RPMI8226 (cell line): ENCODE measurements at places on chromosomes 6 and 20.
A peak's percentile ranks its signal among the peaks of the same experiment; 100 is the strongest.

- no peak for DNase-seq
Observed at GRCh38 chr6:21402368-21402767, 191.2 kb upstream of the SOX4 start.

DNA sequence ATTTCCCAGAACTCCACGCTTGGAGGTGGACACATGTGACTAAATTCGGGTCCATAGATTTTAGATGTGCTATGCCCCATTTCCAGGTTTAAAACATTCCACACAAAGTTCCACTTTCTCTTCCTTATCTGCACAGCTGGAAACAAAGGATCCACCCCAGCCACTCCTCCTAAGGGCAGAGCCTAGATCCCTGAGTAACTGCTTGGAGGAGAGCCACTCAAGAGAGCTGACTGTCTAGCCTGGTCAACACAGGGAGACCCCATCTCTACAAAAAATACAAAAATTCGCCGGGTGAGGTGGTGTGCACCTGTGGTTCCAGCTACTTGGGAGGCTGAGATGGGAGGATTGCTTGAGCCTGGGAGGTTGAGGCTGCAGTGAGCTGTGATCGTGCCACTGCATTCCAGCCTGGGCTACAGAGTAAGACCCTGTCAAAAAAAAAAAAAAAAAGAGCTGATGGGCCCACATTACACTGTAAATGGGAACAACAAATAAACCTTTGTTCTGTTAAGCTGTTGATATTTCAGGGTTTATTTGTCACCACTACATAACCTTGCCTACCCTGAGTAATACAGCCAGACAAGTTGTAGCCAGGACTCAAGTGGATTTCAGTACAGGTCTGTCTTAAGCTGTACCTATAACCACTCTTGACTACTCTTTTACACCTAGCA is 25.8 kb upstream of the SNRPC start:
- no peak for DNase-seq

- no peak for DNase-seq
Observed at GRCh38 chr6:34043359-34043758, 102.5 kb downstream of the GRM4 start.

DNA sequence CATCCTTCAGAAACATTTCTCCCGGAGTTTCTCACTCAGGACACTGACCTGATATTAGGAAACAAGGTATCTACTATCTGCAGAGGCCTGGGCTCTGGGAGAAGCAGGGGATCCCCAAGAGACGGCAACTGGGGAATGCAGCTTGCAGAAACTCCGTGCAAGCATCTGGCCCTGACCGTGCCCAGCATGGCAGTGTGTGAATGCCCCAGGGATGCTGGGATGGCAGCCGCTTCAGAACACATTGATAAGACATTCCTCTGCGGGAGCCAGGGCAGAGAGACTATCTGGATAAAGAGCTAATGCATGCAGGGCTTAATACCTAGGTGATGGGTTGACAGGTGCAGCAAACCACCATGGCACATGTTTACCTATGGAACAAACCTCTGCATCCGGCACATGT is 55.4 kb downstream of the NFATC2 start:
- DNase-seq: no peak

DNA sequence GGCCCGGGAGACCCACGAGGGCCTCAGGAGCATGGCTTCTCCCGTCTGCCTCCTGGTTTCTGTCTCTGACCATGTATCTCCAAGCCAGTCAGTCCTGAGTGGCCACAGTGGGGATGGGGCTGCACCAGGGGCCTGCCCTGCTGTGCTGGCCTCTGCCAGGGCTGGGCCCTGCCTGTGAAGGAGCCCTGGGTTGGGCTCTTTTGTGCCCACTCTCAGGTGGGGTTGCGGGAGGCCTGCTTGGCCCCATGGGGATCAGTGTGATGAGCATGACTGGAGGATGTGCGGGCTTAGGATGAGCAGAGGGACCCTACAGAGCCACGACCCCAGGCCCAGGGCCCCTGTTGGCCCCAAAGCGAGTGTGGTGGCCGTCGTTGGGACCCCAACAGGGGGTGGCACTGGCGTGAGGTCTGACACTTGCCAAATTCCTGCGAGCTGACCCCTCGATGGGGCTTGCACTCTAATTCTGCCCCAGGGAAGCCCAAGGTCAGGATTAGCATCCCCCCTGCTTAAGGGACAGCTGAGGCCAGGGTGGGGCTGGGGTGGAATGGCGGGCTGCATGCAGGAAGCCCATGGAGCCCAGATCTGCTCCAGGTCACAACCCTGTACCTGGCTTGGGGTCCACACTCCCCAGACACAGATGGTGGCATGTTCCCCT is 90.0 kb upstream of the BHLHE23 start:
- DNase-seq: no peak

DNA sequence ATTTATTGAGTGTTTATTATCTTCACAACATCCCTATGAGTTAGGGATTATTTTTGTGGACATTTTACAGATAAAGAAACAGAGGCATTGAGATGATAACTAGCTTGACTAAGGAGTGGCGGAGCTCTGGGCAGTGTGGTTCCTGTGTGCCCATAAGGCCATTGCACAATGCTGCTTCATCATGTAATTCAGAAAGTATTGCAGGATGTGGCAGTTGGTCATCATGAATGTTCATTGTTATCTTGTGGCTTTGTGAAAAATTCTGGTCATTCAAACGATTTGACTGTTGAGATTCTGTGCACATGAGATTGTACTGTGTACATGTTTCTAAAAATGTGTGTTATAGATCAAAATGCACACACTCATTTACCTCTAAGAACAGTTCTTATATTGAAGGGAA is 150.8 kb downstream of the ESR1 start:
- DNase-seq: no peak

DNA sequence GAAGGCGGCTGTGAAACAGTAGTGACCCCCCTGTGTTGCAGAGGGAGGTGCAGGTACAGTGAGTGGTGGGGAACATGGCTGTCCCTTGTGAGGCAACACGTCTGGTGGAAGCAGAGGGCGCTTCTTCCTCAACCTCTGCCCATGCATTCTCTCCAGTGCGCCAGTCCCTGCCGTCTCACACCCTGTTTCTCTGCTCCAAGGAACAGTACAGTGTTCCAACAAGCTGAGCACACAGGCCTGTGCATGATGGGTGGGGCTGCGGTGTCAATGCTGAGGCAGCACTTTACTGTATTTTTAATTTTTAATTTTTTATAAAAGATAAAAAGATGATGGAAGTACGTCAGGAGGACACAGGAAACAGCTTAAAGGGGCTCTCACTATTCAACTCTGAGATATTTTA is 32.5 kb downstream of the CST2 start:
- no peak for DNase-seq

DNA sequence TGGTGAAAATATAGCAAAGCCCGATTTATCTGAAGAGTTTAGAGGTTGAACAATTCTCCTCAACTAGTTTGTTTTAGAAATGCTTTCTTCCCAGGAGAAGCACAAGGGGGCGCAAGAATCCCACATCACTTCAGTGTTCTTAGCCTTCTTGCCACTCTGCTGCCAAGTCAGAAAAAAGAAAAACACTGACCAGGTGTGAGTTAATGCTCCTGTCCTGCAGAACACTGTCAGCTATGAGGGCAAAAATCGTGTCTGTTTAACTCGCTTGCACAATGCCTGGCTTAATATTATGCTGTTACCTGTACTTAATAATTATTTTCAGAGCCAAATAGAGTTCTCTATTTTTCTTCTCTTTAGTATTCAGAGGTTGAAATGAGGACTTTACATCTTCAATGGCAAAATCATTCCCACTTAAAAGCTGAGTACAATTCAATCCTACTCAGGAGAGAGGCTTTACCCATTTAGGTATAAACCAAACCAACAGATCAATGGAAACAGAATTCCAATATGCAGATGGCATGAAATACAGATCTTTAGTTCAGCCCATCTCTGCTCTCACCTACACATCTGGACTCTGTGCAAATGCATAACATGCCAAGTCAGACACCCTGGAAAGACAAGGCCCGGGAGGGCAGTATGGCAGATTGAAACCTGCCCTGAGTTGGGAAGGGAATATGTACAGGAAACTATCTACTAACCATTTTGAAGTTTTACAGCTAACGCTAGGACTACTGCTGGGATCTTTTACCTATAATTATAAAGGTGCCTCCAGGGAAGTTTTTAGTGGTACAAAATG is 71.4 kb upstream of the TULP1 start:
- DNase-seq: peak; percentile 83

- no peak for DNase-seq
Observed at GRCh38 chr6:71544906-71545305, 256.3 kb downstream of the OGFRL1 start.

- DNase-seq: no peak
Observed at GRCh38 chr20:20410678-20411077, 42.8 kb downstream of the INSM1 start.

GRCh38 chr20:33900521-33901131 is 89.5 kb downstream of the CHMP4B start:
- DNase-seq: no peak

DNA sequence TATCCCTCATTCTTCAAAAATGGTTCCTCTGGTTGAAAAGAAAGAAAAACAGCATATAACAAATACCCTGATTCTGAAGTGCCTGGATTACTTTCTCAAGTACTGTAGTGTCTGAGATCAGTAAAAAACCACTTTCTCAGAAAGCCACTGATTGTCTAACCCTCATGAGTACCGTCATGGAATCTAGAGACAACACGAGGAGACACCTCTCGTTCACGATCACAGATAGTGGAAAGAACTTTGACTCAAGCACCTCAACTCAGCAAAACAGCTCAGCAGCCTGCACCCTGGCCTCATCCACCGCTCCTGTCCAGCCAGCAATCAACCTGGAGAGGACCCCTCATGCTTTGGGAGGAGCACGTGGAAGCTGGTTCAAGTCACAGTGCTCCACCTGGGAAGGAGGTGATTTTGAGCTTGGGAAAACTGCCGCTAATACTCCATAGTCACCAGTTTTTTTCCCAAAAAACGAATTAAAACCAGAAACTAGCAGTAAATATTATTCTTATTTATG is 1.0 kb downstream of the SCML4 start:
- no peak for DNase-seq

- DNase-seq: no peak
Observed at GRCh38 chr6:30740540-30740870, 2.0 kb downstream of the FLOT1 start.

GRCh38 chr6:20071998-20072397 is 140.3 kb downstream of the MBOAT1 start:
- DNase-seq: no peak

GRCh38 chr6:75602246-75603105 is 796 bp downstream of the SENP6 start:
- DNase-seq: peak; percentile 54

GRCh38 chr20:61724376-61724775 is 341.3 kb downstream of the TAF4 start:
- DNase-seq: peak; percentile 43

- DNase-seq: no peak
Observed at GRCh38 chr6:169501128-169501527, 200.7 kb downstream of the WDR27 start.

GRCh38 chr20:8774412-8774811 is 294.5 kb upstream of the PLCB4 start:
- no peak for DNase-seq

DNA sequence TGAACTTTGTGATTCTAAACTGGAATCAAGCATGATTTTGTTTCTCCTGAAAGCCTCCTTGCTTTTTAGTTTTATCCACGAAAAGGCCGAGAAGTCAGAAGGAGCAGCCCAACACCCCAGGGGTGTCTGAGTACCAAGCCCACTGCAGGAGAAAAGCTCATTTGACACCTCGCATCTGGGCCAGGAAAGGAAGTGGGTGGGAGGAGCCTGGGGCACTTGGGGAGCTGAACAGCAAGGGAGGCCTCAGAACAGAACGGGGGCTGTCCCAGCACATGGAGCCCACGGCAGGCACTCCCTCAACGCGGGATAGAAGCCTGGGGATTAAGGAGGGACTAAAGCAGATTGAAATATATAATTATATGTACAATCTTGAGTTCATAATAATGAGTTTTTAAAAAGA is 6.6 kb downstream of the KIF25 start:
- DNase-seq: no peak

- no peak for DNase-seq
Observed at GRCh38 chr6:144479991-144480390, 194.9 kb downstream of the UTRN start.

- DNase-seq: no peak
Observed at GRCh38 chr6:44626616-44627015, 239.1 kb downstream of the CDC5L start.

- DNase-seq: no peak
Observed at GRCh38 chr6:149114167-149114566, 203.3 kb upstream of the TAB2 start.

- no peak for DNase-seq
Observed at GRCh38 chr6:2884804-2885203, 18.3 kb downstream of the SERPINB9 start.

DNA sequence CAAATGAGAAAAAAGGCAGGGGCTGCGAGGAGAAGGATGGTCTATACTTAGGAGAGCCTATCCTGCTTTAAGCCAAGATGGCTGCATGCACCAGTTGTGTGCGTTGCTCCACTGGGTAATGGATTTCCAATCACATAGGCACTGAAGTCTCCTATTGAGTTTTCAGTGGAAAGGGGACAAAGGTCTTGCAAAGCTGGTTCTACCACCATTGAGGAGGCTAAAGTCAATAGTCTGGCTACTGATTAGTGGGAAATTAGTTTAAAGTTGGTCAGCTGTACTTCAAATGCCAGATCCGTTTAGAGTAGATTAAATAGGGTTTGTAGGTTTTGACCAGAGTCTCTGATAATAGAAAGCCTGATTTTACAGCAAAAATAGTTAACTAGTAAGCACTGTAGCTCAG is 104.9 kb downstream of the SESN1 start:
- DNase-seq: no peak

DNA sequence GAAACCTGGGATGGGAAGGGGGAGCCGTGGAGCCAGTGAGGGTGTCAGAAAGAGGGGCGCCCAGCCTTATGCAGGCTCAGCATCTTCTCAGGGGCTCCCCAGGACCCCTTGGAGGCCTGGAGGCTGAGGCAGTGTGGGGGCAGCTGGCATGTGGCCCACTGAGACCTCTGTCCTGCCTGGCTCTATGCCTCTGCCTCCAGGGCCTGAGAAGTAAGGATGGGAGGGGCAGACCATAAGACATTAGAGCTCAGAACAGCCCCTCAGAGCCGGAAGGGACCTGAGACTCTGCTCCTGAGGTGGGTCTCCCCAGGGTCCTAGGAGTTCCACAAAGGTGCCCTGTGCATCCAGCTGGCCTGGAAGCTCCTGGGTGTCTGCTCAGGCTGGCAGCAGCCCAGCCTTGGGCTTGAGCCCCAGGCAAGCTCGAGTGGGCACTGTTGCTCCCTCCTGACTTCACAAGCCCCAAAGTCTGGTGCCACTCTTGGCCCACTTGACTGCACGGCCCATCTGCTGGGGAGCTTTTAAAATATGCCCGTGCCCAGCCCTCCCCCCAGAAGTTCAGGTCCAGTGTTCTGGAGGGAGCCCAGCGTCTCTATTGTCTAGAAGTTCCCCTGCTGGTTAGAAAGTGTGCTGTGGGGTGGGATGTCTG is 126.8 kb downstream of the GRM4 start:
- no peak for DNase-seq

GRCh38 chr6:158095031-158095430 is 73.0 kb downstream of the SERAC1 start:
- no peak for DNase-seq

- no peak for DNase-seq
Observed at GRCh38 chr6:63372951-63373533, 53.3 kb upstream of the LGSN start.
